ENCODE measurements at places on chromosomes 6 and 20. TPM values are rescaled to one million over a fixed set of nuclear protein-coding genes. Genes with fewer than 3 reads are reported as not detected.

- DNase-seq: no peak
Observed at GRCh38 chr6:111990214-111990613, 63.7 kb upstream of the CCN6 start.

Gene MAN1A1
- total RNA-seq: 25.9 TPM

Gene COX4I2
- not detected for total RNA-seq

Gene CCN2
- 41.0 TPM for total RNA-seq

Gene LZTS3
- total RNA-seq: 9.3 TPM
